ENCODE measurements at places on chromosomes 12 and 14.
A peak's percentile ranks its signal among the peaks of the same experiment; 100 is the strongest.

DNA sequence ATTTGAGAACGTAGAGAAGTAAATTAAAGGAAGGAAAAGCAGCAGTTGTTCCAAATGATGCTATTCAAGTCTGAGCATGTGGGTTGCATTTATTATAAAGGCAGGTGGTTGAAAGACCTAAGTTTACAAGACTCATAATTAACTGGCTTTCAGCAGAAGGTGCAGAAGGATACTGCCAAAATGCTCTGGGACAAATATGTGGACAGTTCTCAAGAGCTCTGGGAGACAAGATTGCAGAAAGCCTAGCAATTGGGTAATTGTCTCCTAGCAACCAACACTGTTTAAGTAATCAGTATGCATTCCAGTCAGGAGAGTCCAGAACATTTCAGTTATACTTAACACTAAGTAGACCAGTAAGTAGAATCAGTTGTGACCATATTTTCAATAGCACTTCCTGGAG, 131.5 kb downstream of the GPR135 start:
- no peak for DNase-seq

GRCh38 chr12:29971446-29971845, 187.7 kb upstream of the TMTC1 start:
- no peak for DNase-seq

DNA sequence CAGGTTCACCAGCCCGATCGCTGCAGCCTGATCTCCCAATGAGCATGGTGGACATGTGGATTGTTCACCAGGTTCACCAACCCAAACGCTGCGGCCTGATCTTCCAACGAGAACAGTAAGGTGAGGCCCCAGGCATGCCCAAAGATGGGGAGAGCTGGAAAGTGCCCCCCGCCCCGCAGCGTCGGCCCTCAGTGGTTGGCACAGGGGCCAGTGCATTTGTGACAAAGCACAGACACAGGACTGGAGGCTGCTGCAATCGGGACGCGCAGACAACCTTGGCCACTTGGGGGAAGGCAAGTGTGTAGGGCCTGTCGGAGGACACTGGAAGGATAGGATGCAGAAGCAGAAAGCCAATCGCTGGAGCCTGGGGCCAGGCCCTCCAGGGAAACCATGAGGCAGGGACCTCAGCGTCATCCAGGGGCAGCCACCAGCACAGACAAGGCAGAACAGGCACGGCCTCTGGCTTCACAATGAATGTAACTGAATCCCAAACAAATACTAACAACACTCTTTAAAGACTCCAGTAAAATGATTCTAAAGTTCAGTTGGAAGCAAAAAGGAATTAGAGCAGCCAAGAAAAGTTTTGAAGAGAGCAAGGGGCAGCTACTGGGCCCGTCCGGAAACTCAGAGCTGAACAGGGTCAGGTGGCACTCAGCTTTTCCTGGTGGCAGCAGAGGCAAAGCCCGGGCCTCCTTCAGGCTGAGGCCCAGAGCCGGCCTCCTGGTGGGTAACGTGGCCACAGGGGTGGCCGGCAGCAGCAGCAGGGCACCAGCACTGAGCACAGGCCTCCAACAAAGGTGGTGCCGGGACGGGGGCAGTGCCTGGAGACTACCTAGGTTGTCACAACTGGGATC, 13.3 kb downstream of the BRF1 start:
- no peak for DNase-seq

- no peak for DNase-seq
These were observed 12.8 kb downstream of the DUSP6 start for GRCh38 chr12:89339526-89339925.

DNA sequence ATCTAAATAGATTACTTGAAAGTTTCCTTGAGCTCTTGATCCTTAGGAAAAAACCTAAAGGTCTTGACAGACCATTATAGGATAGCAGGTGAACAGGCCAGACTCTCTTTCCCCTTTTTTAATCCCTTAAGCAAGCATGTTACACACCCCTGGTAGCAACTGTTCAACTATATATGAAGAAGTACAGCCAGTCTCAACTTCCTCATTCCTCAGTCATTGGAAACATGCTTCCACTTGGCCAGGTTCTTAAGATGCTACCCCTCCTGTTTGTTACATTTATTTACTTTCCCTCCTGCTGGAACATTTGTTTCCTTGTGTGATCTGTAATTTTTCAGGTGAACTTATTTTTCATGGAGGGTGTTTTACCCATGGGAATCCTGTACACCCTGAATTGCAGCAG, 124.1 kb downstream of the ARMH4 start:
- no peak for DNase-seq

- DNase-seq = no peak
These were observed 409.9 kb downstream of the AEBP2 start for GRCh38 chr12:19849208-19849607.

DNA sequence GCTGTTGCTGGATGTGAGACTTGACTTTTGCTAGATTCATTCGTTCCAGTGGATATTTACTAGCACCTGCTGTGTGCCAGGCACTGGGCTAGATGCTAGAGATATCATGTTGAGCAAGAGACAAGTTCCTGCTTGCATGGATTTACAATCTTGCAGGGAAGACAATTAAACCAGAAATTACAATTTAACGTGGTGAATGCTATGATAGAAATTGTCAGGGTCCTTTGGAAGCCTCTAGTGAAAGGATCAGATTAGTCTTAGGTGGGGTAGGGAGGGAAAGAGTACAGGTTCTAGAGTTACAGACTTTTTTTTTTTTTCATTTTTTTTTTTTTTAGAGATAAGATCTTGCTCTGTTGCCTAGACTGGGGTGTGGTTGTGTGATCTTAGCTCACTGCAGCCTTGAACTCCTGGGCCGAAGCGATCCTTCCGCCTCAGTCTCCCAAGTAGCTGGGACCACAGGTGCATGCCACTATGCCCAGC, 36.7 kb downstream of the SPATS2 start:
- no peak for DNase-seq

DNA sequence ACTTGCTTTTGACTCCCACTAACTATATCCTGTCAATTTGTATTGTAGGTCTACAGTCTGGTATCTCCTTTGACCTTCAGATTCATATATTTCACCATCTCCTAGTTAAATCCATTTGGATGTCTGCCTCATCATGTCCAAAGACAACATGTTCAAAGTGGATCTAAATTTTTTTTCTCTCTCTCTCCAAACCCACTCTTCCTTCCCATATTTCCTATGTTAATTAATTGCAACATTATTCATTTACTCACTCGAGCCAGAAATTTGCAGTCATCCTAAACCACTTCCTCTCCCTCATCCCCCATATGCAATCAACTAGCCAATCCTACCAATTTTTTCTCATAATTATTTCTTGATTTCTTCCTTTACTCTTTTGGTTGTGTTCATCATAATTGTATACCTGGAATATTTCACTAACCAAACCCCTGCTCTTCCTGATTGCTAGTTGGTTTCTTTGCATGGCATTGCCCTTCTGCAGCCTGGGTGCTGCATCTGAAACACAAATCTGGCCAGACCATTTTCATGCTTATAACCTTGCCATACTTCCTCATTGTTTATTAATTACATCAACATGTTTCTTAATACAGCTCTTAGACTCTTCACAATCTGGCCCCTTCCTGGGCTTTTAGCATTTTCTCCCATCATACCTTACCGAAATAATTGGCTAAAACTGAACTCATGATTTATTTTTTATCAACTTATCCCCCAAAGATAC, 442.2 kb downstream of the ADAMTS20 start:
- DNase-seq = no peak

DNA sequence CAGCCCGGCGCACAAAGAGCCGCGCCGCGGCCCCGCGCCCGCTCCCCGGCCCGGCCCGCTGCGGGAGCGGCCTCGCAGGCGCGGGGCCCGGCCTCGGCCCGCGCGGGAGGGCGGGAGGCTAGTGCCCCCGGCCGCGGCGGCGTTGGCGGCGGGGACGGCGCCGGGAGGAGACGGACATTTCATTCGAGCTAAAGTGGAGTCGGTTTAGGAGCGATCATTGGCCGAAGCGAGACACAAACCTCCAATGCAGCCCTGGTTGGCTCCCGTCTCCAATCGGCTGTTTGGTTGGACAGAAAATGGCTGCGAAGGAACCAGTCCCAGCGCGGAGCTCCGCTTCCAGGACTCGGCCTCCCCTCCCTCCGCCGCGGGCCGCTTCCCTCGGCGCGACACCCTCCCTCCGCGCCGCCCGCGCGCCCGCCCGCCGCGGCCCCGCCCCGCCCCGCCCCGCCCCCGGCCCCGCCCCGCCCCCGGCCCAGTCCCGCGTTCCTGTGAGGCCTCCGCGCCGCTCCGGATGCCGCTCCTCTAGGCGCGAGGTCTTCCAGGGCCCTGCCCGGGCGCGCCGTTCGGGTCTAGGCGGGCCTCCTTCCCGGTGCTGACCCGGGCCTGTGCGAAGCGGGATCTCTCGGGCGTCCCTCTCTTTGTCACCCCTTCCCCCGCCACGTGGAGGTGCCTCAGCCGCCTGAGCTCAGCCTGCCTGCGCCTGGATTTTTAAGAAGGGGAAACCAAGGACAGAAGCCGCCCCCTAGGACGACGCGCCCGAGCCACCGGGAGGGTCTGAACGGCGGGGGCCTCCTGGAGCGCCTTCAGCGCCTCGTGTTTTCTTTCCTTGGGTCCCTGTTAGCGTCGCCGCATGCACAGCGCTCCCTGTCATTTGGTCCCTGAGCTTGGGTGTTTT, at the start of gene NFYB:
Gene NFYB, minus strand, starts transcription at position 309 of the 895 bp plus-strand sequence. CDS start 2,757 bp downstream, outside the sequence.
- peak; percentile 88 for DNase-seq

- DNase-seq = no peak
These were observed 6.2 kb upstream of the SLC15A4 start for GRCh38 chr12:128829861-128830504.

- no peak for DNase-seq
These were observed 155.0 kb downstream of the NUAK1 start for GRCh38 chr12:105983622-105984320.

DNA sequence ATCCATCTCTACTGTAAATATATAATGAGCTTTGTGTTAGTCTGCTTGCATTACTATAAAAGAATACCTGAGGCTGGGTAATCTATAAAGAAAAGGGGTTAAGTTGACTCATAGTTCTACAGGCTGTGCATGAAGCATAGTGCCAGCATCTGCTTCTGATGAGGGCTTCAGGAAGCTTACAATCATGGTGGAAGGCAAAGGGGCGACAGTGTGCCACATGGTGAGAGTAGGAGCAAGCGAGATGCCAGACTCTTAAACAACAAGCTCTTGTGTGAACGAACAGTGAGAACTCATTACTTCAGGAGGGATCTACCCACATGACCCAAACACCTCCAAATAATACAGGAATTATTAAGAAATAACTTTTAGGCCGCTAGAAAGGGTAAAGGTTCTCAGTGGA, 28.1 kb downstream of the APOBEC1 start:
- DNase-seq = peak; percentile 24

- DNase-seq = no peak
These were observed 6.6 kb downstream of the E2F7 start for GRCh38 chr12:77058740-77059139.

DNA sequence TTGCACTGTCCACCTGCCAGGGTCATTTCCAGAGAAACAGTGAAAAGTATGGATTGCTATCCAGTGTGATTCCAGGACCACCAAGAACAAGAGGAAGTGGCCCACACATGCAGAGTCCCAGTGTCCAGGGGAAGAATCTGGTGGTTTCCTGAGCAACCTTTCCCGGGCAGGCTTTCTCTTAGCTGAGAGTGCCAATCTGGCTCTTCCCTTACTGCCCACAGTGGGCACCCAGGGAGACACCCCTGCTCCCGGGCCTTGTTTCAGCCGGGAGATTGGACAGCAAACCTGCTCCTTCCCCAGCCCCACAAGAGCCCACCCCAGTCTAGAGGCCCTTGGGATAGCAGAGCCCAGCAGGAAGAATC, 62.1 kb downstream of the VWF start:
- DNase-seq = no peak

DNA sequence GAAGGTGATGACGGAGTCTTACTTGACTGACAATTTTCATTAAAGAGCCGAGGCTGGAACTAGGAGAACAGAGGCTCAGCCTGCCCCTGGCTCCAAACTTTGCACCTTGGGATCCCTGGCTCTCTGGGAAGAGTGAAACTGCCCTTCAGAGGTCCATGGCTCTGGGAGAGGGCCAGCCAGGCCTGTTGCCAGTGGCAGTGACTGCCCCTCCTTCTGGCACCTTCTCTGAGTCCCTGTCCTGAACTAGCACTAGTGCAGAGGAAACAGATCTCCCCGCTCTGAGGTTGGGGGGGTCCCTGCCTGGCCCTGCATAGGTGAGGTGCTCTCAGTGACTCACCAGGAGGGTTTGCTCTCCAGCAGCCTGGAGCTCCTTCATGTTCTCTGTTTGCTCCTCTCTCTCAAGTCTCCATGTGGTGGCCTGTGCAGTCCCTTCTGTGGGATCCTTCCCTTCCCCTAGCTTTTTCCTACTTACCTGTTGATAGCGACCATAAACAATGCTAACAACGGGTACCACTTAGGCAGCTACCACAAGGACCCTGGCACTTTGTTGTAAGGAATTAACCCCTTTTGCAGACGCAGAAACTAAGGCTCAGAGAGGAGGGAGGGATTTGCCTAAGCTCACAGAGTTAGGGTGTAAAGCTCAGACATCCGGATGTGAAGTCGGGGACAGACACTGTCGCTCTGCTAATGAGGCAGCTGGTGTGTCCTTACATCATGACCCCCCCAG, 22.4 kb downstream of the FAM222A start:
- DNase-seq = no peak

DNA sequence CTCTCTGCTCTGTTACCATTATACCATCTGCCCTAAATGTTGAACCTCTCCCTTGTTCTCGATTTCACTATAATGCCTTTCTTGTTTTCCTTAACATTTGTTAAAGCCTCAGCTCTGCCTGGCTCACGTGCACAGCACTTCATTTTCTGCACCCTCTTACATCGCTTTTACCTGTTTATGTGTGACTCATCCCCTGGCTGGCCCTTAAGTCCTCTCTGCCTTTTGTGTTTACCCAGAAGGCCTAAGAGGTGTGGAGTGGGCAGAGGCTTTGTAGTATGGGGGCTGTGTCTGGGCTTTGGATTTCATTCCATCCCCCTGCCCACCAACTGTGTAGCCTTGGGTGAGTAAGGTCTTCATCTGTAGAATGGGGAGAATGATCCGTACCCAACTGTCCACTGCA, 36.5 kb downstream of the UBE3B start:
- DNase-seq = no peak

- no peak for DNase-seq
These were observed 650 bp upstream of the PTGER2 start for GRCh38 chr14:52313462-52313861.

GRCh38 chr12:64736771-64737170, 22.4 kb downstream of the GNS start:
- no peak for DNase-seq

DNA sequence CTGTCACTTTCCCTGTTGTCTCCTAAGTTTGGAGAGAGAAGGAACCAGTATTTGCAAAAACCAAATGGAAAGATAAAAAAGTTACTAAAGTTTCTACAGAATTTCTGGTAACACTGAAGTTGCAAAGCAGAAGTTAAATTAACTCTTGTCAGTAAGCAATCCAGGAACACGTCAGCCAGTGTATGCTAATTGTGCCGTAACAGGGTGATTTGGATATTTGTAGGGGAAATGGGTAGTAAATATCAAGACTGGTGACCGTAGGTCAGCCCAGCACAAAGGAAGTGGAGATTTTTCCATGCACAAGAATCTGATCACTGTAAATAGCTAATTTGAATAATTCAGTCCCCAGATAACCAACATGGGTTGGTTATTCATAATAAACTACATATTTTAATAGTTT, 2.3 kb downstream of the CDKN1B start:
- peak; percentile 52 for DNase-seq

- peak; percentile 25 for DNase-seq
These were observed 1.1 kb downstream of the ETV6 start for GRCh38 chr12:11650286-11651281.
